ENCODE measurements at places on chromosomes 7 and 10. TPM values are rescaled to one million over a fixed set of nuclear protein-coding genes. Genes with fewer than 3 reads are reported as not detected.

GRCh38 chr10:129530581-129530980 lies 63.5 kb downstream of the MGMT start:
- H3K4me1 ChIP-seq = peaks cover 16% of the 10 kb centered on the region
- DNase-seq = no peak
- no peaks in the 10 kb centered on the region for H3K27me3 ChIP-seq
- H3K27ac ChIP-seq = no peak overlapping the region
- no peaks in the 10 kb centered on the region for H3K36me3 ChIP-seq

- no peak for DNase-seq
- H3K36me3 ChIP-seq = no peaks in the 10 kb centered on the region
- H3K27ac ChIP-seq = no peak overlapping the region
- H3K27me3 ChIP-seq = no peaks in the 10 kb centered on the region
These were observed 10.2 kb upstream of the YWHAG start for GRCh38 chr7:76369018-76369417.

GRCh38 chr7:81399471-81399870 lies 370.4 kb downstream of the HGF start:
- no peak overlapping the region for H3K4me3 ChIP-seq
- no peaks in the 10 kb centered on the region for H3K4me1 ChIP-seq
- H3K36me3 ChIP-seq = no peaks in the 10 kb centered on the region
- no peak overlapping the region for H3K27ac ChIP-seq
- H3K27me3 ChIP-seq = no peaks in the 10 kb centered on the region

GRCh38 chr10:14500172-14500765 lies 169.5 kb upstream of the FRMD4A start:
- no peaks in the 10 kb centered on the region for H3K36me3 ChIP-seq
- peaks cover 7% of the 10 kb centered on the region for H3K4me1 ChIP-seq
- no peak for DNase-seq
- H3K4me3 ChIP-seq = no peak overlapping the region
- no peak overlapping the region for H3K27ac ChIP-seq

DNA sequence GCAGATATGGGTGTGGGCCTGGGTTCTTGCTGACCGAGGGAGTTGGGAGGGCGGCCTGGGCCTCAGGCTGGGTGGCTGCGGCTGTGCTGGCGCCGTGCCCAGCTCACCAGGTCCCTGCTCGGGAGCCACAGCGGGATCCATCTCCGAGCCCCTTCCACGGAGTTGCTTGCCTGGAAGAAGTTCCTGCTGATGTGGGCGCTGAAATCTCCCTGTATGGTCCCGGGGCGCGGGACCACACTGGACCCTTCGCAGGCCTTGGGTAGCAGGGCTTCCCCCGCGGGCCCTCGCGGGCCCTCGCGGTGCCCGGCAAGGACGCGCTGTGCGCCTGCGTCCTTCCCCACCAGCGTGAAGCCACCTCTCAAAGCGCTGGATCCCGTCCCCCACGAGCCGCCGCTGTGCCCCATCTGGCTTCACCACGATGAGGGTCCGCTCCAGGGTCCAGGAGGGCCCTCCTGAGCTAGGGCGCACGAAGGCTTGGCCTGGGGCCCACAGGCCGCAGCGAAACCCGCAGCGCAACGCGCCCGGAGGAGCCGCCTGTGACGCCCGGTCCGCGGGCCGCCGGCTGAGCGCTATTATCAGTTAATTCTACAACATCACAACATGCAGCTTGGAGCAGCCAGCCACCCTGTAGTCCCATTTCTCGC lies 31.5 kb downstream of the RAB19 start:
- no peaks in the 10 kb centered on the region for H3K4me1 ChIP-seq
- H3K27me3 ChIP-seq = no peaks in the 10 kb centered on the region
- DNase-seq = no peak
- no peak overlapping the region for H3K27ac ChIP-seq

DNA sequence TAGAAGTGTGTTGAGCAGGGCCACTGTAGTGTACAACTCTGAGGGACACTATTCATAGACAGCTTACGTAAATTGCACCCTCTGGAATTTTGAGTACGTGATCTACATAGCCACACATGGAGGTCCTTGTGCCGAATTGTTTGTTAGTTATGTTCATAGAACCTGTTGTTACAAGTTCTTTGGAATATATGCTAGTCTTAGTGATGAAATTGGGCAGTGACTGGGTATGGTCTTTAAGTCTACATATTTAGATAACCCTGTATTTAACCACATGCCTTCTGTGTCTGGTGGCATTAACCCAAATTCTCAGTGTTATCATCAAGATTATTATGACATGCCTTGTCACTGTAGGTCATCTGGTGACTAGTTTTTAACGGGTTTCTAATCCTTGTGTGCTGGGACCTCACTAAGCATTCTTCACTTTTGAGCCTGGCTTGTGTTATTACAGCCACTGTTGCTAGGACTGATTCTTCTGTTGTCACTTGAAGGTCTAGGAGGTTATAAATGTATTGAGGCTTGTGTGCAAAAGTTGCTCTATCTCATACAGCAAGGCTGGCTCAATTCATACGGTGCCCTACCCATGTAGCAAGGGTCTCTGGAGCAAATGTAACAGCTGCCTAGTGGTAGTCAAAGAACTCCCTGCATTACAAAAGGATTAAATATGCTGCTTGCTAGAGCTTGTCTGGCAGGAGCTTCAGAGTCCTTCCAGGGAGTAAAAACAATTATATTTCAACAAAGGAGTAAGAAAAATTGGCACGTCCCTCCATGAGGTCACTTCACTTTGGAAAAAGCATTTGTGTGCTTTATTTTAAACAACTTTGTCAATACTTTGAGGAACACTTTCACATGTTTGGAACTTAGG lies 65.4 kb downstream of the CDK14 start:
- H3K4me1 ChIP-seq = peaks cover 7% of the 10 kb centered on the region
- no peaks in the 10 kb centered on the region for H3K36me3 ChIP-seq
- no peak overlapping the region for H3K4me3 ChIP-seq

GRCh38 chr10:76303682-76304316 lies 872.4 kb downstream of the LRMDA start:
- 0 out of 2 replicates have a peak, but pooled peaks cover 2% of the 10 kb centered on the region for H3K27me3 ChIP-seq
- DNase-seq = peak; percentile 71
- no peaks in the 10 kb centered on the region for H3K36me3 ChIP-seq
- H3K4me1 ChIP-seq = peaks cover 9% of the 10 kb centered on the region

GRCh38 chr7:768881-769504 lies 41.9 kb upstream of the PRKAR1B start:
- peaks cover 26% of the 10 kb centered on the region for H3K36me3 ChIP-seq
- no peak overlapping the region for H3K4me3 ChIP-seq
- H3K27ac ChIP-seq = no peak overlapping the region
- no peak for DNase-seq

DNA sequence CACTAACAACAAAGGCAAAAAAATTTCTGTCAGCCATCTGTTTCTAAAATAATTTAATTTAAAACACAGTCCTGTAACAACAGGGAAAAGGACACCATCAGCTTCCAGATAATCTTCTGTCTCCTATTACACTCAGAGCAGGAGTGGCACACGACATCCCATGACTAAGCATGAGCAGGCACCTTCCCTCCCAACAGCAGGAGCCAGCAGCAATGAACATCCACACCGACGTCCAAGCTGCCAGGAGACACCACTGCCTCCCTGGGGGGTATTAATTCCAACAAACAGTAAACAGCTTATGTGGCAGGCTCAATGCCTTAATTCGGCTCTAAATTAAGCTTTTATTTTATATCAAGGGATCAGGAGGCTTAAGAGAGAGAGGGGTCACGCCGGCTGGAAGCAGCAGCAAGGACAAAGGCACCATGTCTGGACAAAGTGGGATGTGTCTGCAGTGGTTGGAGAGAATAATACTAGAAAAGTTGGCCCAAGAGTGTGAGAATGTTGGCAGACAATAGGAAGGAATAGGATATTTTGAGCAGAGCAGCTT lies 45.7 kb downstream of the KIAA1549 start:
- peaks cover 7% of the 10 kb centered on the region for H3K4me1 ChIP-seq
- H3K27me3 ChIP-seq = no peaks in the 10 kb centered on the region
- H3K27ac ChIP-seq = no peak overlapping the region
- DNase-seq = peak; percentile 92

DNA sequence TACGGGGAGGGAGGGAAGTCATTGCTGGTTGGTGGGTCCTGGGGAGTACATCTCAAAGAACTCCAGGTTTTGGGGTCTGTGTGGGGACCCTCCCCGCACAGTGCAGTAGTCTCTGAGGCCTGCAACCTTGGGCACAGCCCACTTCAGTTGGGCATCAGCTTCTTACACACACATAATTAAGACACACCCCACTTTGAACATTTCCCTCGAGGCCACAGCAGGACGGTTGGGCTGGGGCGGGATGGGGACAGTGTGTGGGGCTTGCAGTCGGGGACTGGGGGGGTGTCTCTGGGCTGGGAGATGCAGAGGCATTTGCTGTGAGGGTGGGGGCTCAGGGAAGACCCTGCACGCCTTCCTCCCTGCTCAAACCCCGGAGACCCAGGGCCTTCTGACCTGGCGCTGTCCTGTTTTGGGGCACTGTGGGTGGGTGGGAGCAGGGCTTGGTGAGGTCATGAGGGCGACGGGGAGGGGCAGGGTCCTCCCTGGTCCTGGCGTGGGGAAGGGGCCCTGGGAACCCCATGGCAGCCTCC lies 1.3 kb downstream of the LFNG start:
- DNase-seq = no peak
- no peaks in the 10 kb centered on the region for H3K27me3 ChIP-seq
- no peak overlapping the region for H3K4me3 ChIP-seq

DNA sequence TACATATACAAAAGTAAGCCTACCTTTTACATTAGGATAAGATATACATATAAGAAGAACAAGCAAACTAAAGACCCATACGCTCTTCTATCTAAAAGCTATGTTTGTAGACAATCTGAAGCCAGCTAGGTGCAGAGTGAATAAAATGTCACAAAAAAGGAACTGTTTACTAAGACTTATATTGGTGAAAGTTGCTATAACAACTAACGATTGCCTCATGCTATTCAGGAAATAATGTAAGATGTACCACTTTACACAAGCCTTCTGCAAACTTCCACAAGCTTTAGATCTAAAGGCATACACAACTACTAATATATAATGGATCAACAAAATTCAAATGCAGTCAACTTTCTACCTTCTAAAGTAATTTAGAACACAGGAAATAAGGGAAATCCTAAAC lies 175.1 kb downstream of the SRPK2 start:
- no peak for DNase-seq
- no peaks in the 10 kb centered on the region for H3K36me3 ChIP-seq
- H3K27ac ChIP-seq = no peak overlapping the region
- H3K27me3 ChIP-seq = no peaks in the 10 kb centered on the region
- no peak overlapping the region for H3K4me3 ChIP-seq

- H3K4me3 ChIP-seq = no peak overlapping the region
- H3K27ac ChIP-seq = peak overlapping the region; percentile 67
- peak; percentile 42 for DNase-seq
- H3K4me1 ChIP-seq = peaks cover 7% of the 10 kb centered on the region
- H3K36me3 ChIP-seq = no peaks in the 10 kb centered on the region
These were observed 67.8 kb downstream of the NAMPT start for GRCh38 chr7:106216923-106217542.

DNA sequence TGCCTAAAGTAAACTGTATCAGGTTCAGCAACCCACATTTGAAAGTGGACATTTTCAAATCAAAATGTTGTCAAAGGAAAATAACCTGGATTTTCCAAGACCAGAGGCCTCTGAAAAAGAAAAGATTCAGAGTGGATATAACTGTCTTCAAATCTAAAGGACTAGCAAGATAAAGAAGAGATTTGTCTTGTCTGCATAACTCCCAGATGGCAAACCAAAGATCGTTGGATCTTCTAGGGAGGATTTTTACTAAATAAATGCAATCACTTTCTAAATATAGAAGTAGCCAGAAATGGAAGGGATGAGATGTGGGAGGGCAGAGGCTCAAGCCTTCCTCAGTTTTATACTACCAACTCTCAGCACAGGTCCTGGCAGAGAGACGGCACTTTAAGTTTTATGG lies 39.0 kb downstream of the CABCOCO1 start:
- no peak overlapping the region for H3K4me3 ChIP-seq
- H3K27ac ChIP-seq = no peak overlapping the region
- DNase-seq = peak; percentile 1
- H3K36me3 ChIP-seq = no peaks in the 10 kb centered on the region
- no peaks in the 10 kb centered on the region for H3K4me1 ChIP-seq

DNA sequence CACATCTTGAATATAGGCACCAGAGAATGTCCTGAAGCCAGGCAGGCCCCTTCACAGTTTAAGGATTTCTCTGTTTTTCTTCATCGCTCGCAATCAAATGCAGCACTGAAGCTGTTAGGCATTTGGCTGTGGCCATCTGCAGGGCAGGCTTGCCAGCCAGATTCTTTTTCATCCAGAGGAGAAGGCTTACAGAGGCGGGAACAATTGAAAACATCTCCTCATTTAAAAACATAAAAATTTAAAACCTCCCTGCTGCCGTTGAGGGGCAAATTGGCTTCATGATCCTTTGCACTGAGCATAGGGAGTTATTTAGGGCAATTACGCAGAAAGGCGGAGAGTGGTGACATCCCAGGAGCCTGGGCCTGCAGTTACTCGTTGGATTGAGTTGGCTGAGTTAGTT lies 500.0 kb downstream of the TYW1 start:
- no peak overlapping the region for H3K4me3 ChIP-seq
- no peaks in the 10 kb centered on the region for H3K4me1 ChIP-seq
- no peaks in the 10 kb centered on the region for H3K27me3 ChIP-seq
- H3K27ac ChIP-seq = no peak overlapping the region
- no peaks in the 10 kb centered on the region for H3K36me3 ChIP-seq

- no peaks in the 10 kb centered on the region for H3K27me3 ChIP-seq
- peak overlapping the region; percentile 97 for H3K27ac ChIP-seq
- DNase-seq = no peak
These were observed 949 bp upstream of the CLIP2 start for GRCh38 chr7:74288034-74288881.

- H3K4me3 ChIP-seq = no peak overlapping the region
- DNase-seq = peak; percentile 76
- H3K4me1 ChIP-seq = peaks cover 3% of the 10 kb centered on the region
These were observed 21.8 kb downstream of the ARHGAP19 start for GRCh38 chr10:97270523-97271154.

GRCh38 chr10:5076615-5077014 lies 17.6 kb upstream of the AKR1C3 start:
- no peak overlapping the region for H3K4me3 ChIP-seq
- H3K27me3 ChIP-seq = no peaks in the 10 kb centered on the region
- DNase-seq = peak; percentile 7

NUPR2 gene
- total RNA-seq = not detected

NUDT13 gene
- 1.1 TPM for total RNA-seq

FAM25C gene
- not detected for total RNA-seq

MLXIPL gene
- not detected for total RNA-seq

TMEM120A gene
- total RNA-seq = 32.1 TPM

CDK6 gene
- total RNA-seq = 131 TPM

SPDYE16 gene
- total RNA-seq = not detected

TRIM73 gene
- 0.18 TPM for total RNA-seq

DDX21 gene
- 109 TPM for total RNA-seq

ADCYAP1R1 gene
- total RNA-seq = not detected

CALCR gene
- not detected for total RNA-seq

PKD1L1 gene
- total RNA-seq = under 0.01 TPM

KLF14 gene
- total RNA-seq = not detected

Data from IMR-90 (cell line).